Stimulated activated CD4-positive, alpha-beta T cell treated with anti-CD3 and anti-CD28 coated beads, Interleukin-4, amount 100 ng/mL, for 48 hours (primary cell): ENCODE measurements at places on chromosomes 2 and 18.

DNA sequence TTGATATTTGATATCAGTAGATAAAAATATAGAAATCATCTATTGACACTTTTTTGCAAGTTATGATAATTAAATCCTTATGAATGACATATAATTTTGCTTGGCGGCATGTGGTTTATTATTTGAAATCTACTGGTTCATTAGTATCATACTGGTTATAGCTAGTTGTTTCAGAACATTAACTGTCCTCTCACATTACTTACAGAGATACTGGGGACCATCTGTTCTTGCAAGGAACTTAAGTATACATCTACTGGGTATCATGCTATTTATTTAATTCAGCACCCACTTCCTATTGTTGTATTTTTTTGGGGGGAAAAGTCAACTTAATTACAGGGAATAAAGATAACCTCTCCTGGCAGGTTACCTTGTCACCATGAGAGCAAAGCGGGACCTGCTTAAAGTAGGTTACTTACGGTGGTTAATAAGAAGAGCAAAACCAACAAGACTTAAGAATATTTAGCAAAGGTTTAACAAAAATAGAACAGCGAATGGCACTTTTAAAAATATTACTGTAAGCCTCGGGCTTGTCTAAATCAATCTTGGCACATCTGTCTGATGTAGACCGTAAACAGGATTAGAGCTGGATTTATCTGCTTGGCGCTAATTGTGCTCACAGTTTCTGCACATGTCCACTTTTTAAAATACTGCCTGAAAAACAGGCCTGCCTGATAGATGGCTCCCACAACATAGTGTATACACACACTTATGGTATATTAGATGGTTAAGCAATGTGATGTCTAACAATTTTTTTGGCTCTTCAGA is 41.8 kb downstream of the CERKL start:
- DNase-seq: no peak

- DNase-seq: no peak
Observed at GRCh38 chr2:105129722-105130232, 91.9 kb downstream of the MRPS9 start.

GRCh38 chr18:58221060-58221725 is 177.2 kb downstream of the NEDD4L start:
- no peak for DNase-seq

- no peak for DNase-seq
Observed at GRCh38 chr2:16019060-16019480, 78.7 kb downstream of the MYCN start.

DNA sequence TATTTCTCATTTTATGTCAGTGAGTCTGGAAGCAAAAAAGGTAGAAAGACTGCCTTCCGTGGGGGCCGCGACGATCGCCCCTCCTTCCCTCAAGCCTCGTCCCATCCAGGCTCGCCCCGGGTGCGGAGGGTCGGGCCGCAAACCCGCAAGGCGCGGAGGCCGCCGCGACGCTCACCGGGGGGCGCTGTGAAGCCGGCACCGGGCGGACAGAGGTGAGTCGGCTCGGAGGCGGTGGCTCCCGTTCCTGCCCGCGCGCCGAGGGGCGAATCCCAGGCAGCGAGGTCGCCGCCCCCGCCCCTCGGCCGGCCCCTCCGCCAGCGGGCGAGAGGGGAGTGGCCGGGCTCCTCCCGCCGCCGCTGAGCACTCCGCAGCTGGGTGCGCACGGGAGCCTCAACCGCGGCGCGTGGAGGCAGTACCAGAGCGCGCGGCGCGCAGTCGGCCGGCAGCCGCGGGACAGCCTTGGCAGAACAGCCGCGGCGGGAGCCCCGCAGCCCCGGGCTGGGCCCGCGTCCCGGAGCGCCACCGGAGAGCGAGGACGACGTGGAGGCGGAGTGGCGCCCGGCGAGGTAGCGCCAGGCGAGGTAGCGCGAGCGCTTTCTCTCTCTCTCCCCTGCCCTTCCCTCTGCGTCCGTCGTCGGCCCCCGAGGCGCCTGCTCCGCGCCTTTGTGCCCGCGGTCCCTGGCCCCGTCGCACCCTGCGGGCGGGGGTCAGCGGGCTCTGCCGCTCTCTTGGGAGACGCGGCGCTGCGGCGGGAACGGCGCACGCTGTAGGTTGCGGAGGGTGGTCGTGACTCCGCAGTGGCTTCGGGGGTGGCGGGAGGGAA is at the start of gene MYO1B:
MYO1B (plus strand) TSS at position 359 of the 823 bp plus-strand sequence. CDS start 31,492 bp downstream, outside the sequence.
- DNase-seq: peak; percentile 40

DNA sequence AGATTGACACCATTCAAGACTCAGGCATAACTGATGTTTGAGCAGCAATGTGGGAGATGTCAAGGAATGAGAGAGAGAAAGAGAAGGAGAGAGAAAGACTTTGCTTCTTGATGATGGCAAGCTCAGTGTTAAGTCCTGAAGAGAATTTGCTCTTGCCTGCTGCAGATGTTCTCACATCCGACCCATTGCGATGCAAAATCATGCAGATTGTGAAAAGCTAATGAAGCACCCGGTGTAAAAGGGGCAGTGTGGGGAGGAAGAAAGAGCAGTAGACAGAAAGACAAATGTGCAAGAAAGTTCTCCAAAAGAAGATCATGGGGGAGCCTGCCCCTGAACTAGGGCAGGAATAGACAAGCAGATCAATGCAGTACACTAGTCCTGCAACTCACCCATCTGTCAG is 57.7 kb downstream of the EMX1 start:
- no peak for DNase-seq

DNA sequence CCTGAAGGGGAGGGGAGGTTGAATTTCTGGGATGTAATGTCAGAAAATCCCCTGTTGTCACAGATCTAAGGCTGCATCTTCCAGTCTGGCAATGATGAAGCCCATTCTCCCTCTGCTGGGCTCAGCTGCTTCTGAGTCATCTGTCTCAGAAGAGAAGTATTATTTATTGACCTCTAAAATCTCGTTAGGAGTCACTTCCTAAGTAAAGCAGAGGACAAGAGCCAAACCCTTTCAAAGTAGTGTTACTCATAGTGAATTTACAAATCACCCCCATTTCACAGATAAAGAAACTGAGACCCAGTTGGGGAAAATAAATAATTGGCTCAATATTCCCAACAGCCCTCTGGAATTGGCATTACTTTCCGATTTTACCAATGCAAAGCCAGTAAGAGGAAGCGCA is 167.3 kb upstream of the SKOR2 start:
- DNase-seq: no peak

DNA sequence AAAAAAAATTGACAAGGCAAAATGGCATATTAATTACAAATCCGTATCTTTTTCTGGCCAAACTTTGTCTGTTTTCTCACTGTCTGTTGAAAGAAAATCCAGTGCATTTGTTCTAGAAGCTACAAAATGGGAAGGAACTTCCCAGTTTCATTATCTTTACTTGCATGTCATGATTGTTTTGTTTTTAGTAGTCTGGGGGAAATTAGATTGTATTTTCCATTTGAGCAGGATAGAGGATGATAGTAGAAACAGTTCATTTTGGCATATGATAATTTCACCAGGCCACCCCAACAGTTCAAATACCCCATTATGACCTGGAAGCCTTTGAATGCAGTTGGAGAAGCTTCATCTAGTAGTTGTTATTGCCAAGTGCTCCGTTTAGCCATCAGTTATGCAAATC is 77.5 kb upstream of the RANBP2 start:
- no peak for DNase-seq

- no peak for DNase-seq
Observed at GRCh38 chr2:163345795-163346573, 389.8 kb downstream of the FIGN start.

DNA sequence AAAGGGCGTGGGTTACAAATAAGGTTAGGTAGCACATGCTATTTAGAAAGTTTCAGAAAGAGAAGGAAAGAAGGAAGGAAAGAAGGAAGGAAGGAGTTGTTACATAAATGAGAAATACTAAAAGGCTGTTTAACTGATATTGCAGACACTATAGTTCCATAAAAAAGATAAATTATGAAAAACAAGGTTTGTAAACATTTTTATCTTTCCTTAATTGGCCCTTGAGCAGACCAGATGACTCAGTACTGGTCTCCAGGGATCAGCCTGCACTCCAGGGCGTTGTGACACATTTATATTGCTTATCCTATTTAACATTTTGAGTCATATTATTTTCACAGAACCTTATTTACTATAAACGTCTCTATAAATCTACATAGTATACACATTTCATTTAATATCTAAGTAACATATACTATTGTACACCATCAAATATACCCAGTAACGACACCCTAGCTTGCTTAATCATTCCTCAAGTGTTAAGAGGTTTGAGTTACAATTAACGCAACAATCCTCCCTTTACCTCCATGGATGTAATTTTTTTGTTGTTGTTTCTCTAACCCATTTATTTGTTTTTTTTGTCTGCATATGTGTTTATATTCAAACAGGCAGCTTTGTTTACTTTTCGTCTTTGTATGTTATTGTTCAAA is 2.8 kb upstream of the RAB31 start:
- DNase-seq: no peak

GRCh38 chr2:4077017-4077416 is 373.6 kb downstream of the DCDC2C start:
- DNase-seq: no peak

GRCh38 chr2:219448776-219449341 is 14.2 kb downstream of the SPEG start:
- no peak for DNase-seq

DNA sequence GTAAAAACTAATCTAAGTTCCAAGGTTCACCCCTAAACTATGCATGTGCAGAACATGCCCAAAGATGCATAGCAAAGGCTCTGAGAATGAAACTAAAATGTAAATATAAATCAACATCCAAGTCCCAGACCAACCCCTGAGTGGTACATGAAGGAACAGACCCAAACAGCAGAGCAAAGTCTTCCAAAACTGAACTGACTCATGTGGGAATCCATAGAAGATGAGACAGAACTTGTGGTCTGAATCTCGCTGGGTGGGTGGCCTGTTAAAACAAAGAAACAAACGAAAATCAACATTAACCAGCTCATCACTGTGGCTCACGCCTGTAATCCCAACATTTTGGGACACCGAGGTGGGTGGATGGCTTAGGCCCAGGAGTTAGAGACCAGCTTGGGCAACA is 29.5 kb upstream of the ATRAID start:
- no peak for DNase-seq

- DNase-seq: no peak
Observed at GRCh38 chr2:70116936-70117552, 29.8 kb downstream of the PCBP1 start.

- no peak for DNase-seq
Observed at GRCh38 chr18:75167759-75168618, 41.0 kb downstream of the PTGR3 start.
